ENCODE measurements at places on chromosomes 4 and X. TPM values are rescaled to one million over a fixed set of nuclear protein-coding genes. Genes with fewer than 3 reads are reported as not detected.

Gene MTMR8
- 0.50 TPM for total RNA-seq

Gene L1CAM
- 20.3 TPM for total RNA-seq

Gene AFM
- total RNA-seq: not detected

Gene TMEM156
- 25.8 TPM for total RNA-seq

Gene FNIP2
- 7.3 TPM for total RNA-seq

Gene ADAM29
- not detected for total RNA-seq

Gene GABRA4
- not detected for total RNA-seq

Gene HPGDS
- total RNA-seq: not detected

Gene TEC
- 2.3 TPM for total RNA-seq

Gene TCEAL5
- total RNA-seq: not detected

Gene ADH1C
- not detected for total RNA-seq

Gene GPRASP2
- total RNA-seq: 5.0 TPM

Gene TLL1
- 0.38 TPM for total RNA-seq

Gene SPATA18
- 3.8 TPM for total RNA-seq

Gene PLS3
- total RNA-seq: 214 TPM

Gene PPP1R3F
- 4.1 TPM for total RNA-seq

Gene FDCSP
- not detected for total RNA-seq

Gene SMIM31
- not detected for total RNA-seq

Gene PRKG2
- total RNA-seq: 0.85 TPM

Gene GLRA2
- not detected for total RNA-seq

Gene TRIM61
- total RNA-seq: not detected

Gene ZCCHC13
- not detected for total RNA-seq

Gene GATA1
- total RNA-seq: not detected

Gene C4orf46
- total RNA-seq: 9.6 TPM

Gene LRCH2
- 0.03 TPM for total RNA-seq

Gene EPHA5
- total RNA-seq: 0.48 TPM

Gene CDKL2
- total RNA-seq: 0.42 TPM

Gene RAB33A
- total RNA-seq: 0.20 TPM

Gene TMSB15C
- total RNA-seq: 0.16 TPM

Gene NAP1L2
- 0.88 TPM for total RNA-seq

Gene RBMXL3
- total RNA-seq: not detected

Gene PRPS2
- total RNA-seq: 37.3 TPM

Gene CXCL10
- not detected for total RNA-seq

Gene NUDT11
- 2.8 TPM for total RNA-seq

Gene BTC
- total RNA-seq: 1.2 TPM

Gene XAGE2
- not detected for total RNA-seq

Gene XAGE1A
- not detected for total RNA-seq

Gene TRAPPC11
- 11.3 TPM for total RNA-seq

Gene UGT8
- 0.23 TPM for total RNA-seq

Gene USP17L19
- not detected for total RNA-seq

Gene ADH7
- total RNA-seq: not detected

Gene UGT2B11
- 0.21 TPM for total RNA-seq

Gene OPRPN
- not detected for total RNA-seq
